ENCODE measurements at places on chromosomes 16 and 17. TPM values are rescaled to one million over a fixed set of nuclear protein-coding genes. Genes with fewer than 3 reads are reported as not detected.

GRCh38 chr16:31453255-31454204 is 5.8 kb upstream of the ARMC5 start:
- DNase-seq: no peak

DNA sequence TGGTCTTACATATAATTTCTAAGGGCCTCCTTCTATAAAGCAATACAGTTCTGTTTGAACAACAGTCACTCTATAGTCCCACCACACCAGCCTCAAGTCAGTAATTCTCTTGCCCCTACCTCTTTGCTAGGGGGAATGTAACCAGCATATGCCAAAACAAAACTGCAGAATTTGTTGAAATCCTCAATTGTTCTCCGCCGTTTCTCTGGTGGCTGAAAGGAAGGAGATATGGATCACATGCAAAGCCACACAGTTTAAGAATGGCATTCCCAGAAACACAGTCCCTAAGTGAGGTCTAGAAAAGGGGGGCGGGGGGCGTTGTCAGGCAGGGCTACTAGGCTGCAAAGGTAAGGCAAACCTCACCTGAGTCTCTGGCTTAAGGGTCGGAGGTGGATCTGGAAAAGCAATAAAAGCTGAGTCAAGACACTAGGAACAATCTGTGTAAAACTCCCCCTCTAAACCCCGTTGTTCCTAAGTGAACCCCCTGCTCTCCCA is 1.9 kb downstream of the PHF23 start:
- DNase-seq: no peak

DNA sequence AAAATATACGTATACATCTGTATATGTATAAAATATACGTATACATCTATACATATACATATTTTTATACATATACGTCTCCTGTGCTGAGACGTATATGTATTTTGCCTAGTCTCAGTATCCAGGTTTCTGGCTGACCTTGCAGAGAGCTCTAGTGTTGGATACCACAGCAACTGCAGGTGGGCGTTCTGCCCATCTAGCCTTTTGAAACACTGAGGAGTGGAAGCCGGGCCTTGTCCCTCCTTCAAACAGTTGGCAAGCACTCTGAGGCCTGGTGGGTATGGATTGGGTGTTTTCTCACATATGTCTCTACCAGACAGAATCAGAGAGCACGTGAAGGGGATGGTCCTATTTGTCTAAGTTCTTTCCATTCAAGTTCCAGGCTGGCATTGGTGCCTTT is 39.4 kb upstream of the MRC2 start:
- no peak for DNase-seq

DNA sequence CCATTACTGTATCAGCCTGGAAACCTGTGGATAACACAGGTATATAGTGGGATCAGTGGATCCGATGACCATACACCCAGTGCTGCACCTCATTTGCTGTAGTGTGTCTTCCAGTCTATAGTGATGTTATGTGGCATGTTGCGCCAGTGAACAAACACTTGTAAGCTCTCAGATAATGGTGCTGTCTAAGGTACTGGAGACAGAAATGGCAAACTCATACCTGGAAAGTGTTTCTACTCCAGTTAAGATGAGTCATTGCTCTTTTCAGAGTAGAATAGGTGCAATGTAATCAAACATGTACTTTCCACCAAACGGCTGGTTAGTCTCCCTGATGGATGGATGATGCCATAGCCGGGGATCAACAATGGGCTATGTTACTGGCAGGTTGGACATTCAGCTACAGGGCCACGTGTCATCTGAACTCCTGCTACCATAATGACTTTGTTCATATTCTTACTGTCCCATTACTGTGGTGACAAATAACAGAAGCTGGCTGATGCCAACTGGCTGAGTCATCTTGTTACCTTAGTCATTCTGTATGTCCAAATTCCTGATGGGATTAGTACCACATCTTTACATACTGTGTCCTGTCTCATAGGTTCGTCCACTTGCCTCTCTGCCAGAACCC is 6.3 kb downstream of the CCL11 start:
- no peak for DNase-seq

DNA sequence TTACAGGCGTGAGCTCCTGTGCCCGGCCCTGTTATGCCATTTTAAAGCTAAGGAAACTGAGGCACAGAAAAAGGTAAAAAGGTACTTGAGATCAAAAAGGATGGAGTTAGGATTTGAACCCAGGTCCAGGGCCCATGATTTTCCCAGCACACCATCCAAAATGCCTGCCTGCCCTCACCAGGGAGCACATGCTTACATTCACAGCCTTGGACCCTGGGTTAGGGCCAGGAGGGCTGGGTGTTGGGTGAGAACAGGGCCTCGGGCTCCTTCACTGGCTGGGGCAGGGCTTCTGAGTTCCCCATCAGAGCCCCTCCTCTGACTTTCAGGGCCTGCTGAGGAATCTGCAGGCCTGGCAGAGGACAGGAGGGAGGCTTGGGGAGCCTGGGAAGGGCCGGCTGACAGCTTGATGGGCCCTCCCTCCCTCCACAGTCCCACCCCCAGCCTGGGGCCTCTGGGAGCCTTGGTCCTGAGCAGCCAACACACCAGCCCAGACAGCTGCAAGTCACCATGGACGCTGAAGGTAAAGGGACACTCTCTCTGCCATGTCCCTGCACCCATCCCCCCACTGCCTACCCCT is at the start of gene QPRT:
Gene QPRT, plus strand, starts transcription at position 490 of the 577 bp plus-strand sequence. Its CDS starts 18 bp downstream, at position 508.
- peak; percentile 88 for DNase-seq

DNA sequence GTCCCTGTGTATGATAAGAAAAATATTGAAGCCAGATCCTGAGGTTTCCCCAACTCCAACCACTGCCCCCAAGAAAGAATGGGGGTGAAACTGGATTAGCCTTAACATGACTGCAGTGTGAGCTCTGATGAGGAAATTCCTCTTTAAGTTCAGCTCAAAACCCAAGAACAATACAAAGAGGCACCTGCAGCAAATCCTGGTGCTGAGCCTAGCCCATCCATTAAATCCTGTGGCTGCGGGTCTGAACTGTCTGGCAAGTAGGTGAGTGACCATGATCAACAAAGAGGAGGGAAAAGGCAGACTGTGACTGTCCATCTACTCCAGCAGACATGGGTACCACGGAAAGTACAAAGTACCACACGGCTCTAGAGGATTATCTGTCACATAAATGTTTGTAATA is 64.2 kb downstream of the CREBBP start:
- no peak for DNase-seq

GRCh38 chr16:50666658-50667496 is 14.2 kb downstream of the SNX20 start:
- DNase-seq: no peak

DNA sequence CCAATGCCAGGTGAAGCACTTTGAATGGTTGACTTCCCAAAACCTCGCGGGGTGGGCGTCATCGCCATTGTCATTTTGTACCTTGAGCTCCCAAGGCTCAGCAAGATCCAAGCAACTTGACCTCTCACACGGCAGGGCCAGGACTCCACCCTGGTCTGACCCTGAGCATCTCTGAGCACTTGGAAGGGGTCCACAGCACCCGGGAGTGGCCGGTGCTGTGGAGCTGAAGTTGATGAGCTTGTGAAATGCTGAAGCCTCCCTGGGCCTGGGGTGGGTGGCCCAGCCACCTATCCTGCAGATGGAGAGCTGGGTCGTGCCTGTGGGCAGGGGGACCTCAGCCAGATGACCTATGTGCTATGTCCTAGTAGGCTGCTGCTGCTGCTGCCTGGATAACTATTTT is 283.3 kb upstream of the FOXF1 start:
- peak; percentile 23 for DNase-seq

Gene SDR42E2
- not detected for polyA plus RNA-seq

DNA sequence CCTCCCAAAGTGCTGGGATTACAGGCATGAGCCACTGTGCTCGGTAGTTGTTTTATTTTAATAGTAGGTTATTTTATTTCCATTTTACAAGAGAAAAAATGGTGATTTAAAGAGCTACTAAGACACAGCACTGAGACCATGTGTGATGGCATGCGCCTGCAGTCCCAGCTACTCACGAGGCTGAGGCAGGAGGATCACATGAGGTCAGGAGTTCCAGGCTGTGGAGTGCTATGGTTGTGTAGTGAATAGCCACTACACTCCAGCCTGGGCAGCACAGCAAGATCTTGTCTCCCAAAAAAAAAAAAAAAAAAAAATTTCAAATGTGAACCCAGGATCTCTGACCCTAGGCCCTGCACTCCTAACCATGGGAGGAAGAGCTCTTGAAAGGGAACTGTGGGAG is 3.7 kb downstream of the SERPINF1 start:
- no peak for DNase-seq

- DNase-seq: peak; percentile 70
Observed at GRCh38 chr16:68756239-68756915, 19.3 kb downstream of the CDH1 start.

DNA sequence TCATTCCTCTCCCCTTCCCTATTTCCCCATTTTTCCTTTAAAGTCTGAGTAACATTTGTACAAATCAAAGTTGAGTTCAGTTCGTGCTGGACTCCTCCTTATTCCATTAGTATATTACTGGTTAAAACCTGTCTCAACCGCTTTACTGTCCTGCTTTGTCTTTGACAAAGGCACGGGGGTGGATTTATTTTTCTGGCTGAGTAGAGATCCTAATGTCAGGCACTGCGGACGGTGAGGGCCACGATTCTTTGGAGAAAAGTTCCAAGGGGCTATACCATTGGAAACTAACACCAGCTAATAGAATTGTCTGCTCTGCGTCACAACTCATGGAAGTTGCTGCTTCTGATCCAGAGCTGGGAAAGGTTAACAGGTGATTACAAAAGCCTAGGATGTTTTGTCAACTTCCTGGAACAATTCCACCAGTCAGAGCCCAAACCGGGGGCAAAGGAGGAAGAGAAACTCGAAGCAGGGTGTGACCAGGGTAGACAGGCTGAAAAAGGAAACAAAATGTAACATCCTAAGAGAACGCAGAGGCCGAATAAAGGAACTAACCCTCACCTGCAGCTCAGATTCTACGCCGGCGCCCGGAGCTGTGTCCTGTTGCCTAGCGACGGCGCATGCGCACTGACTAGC is 12.4 kb downstream of the TAT start:
- DNase-seq: no peak

DNA sequence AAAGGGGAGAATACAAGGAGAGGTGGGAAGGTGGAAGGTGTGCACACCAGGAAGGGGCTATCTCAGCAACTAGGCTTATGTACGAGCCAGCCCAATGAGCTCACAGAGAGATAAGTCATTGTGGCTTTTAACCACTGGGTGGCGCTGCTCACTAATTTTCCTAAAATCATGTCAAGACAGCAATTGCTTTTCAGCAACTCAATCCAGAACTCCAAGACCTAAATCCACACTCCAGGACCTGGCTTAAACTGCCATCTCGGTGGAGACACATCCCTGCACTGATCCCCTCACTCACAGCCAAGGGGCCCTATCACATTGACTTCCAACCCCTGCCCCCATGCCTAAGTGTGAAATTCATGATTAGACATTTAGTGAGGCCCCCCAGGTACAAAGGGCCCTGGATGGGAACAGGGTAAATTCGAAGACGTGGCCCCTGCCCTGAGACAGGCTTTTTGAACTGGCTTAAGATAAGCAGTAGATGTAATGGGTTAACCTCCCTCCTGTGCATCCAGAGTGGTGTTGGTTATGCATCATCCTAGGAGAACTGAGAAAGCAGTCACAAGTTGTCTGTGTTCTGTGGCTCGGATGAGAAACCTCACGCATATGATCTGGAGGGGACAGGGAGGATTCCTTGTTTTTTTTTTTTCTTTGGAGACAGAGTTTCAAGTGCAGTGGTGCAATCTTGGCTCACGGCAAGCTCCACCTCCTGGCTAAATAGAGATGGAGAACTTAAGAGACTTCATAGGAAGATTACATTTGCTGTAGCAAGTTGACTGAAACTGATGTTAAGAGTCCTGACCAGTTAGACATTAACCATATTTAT is 11.5 kb downstream of the CCL16 start:
- peak; percentile 93 for DNase-seq

Gene IKZF3
- polyA plus RNA-seq: 0.90 TPM
